Activated CD4-positive, alpha-beta T cell treated with anti-CD3 and anti-CD28 coated beads, Interleukin-2, amount 50 U/mL, for 1 hour (primary cell): ENCODE measurements at places on chromosomes 16 and 17.
A peak's percentile ranks its signal among the peaks of the same experiment; 100 is the strongest.

DNA sequence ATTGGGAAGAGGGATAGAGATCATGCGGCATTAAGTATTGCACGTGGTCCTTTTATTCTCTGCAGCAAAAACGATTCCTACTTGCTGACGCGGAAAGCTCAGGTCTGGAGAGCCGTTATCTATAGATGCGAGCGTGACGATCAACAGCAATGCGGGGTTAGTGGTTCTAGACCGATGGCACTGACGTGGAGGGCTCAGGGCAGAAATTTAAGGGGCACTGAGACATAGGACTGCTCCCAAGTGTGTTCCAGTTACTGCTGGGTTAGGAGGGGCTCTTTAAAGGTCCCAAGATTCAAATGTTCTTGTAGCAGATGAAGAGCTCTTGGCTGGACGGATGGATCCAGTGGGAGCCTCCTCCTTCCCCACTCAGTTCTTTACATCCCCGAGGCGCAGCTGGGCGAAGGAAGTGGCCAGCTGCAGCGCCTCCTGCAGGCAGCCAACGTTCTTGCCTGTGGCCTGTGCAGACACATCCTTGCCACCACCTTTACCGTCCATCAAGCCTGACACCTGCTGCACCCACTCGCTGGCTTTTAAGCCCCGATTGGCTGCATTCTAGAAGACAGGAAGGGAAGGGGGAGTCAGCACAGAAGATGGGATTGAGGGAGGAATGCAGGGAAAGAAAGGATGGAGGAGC, 732 bp upstream of the EXOSC6 start:
- DNase-seq: no peak

DNA sequence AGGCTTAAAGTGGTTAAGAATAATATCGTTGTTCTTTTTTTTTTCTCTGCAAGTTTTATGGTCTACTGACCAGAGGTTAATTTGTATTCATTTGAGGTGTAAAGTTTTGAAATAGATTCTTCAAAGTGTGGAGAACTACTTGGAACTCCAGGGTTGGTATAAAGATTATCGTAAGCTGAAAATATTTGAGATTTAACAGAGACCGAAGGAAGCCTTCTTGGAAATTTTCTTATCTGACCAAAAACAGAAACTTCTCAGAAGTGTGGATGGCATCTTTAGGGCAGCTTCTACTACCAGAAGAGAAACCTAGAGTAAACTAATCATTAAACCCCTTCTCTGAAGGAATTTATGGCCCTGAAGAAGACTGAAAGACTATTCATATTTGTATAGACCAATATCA, 206.8 kb upstream of the MON1B start:
- DNase-seq: no peak

- DNase-seq: no peak
These were observed 23.4 kb downstream of the NMRAL1 start for GRCh38 chr16:4450931-4451519.

GRCh38 chr16:1354815-1355540, 3.2 kb downstream of the GNPTG start:
- DNase-seq: no peak

GRCh38 chr17:41343029-41343428, 7.6 kb downstream of the KRT33A start:
- no peak for DNase-seq

DNA sequence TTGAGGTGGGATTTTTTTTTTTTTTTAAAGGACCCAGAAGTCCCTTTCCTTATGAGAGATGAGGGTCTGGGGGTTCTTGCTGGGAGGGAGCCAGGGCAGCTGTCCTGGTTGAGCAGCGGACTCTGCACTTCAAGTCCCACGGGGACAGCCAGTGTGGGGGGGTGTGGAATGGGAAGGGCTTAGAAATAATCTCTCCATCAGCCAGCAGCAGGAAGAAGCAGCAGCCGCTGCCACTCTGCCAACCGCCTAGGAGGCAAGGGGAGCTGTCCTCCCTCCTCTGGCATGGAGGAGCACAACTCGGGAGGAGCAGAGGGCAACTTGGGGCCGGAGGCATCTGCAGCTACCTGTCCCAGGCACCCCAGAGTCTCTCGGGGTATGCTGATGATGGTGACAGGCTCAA, at the start of gene KCNG4:
Gene KCNG4, minus strand, starts transcription at position 104 of the 400 bp plus-strand sequence. CDS start 2,527 bp downstream, outside the sequence.
- DNase-seq: no peak

GRCh38 chr16:372302-372983, 2.1 kb upstream of the MRPL28 start:
- no peak for DNase-seq

DNA sequence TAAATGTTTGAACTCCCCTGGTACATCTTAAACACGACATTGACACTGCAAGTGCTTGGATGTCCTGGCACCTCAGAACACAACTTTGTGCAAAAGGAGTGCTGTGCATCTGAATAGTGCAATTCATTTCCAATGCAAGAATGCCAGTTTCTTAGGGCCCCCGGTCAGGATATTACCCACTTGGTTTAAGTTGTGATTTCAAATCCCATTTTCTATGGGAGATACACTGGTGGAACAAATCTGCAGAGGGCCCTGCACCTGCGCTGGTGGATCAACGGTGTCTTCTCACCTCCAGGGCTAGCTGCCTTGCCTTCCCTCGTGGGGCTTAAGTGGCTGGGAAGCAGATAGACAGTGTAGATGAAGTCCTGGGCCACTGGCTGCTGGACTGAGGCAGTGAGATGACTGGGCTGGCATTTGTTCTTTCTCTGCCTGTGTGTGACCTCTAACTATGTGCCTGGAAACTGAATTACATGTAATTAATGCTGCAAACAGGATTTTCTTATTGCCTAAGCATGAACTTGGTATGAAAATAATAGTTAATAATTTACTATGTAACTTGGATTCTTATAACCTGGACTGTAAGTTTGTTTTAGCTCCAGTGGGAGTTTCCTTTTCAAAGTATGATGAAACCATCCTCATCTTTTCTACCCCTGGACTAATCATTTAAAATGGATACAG, 20.9 kb downstream of the HAPSTR1 start:
- DNase-seq: no peak

DNA sequence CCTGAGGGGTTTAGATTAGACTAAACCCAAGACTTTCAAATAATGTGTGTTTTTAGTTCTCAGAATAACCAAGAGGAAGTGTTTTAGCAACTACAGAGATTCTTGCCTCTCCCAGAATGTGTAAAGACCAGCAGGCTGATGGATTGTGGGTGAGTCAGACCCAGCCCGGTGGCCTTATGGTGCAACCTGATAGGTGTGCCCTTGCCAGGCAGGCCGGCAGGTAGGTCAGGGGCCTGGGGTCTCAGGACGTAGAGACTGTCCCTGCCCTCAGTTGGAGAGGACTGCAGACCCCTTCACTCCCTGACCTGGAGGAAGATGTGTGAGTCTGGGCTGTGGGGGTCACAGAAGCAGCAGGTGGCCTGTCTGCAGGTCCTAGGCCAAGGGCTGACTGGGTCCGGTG, 47.2 kb upstream of the ACSF3 start:
- no peak for DNase-seq

DNA sequence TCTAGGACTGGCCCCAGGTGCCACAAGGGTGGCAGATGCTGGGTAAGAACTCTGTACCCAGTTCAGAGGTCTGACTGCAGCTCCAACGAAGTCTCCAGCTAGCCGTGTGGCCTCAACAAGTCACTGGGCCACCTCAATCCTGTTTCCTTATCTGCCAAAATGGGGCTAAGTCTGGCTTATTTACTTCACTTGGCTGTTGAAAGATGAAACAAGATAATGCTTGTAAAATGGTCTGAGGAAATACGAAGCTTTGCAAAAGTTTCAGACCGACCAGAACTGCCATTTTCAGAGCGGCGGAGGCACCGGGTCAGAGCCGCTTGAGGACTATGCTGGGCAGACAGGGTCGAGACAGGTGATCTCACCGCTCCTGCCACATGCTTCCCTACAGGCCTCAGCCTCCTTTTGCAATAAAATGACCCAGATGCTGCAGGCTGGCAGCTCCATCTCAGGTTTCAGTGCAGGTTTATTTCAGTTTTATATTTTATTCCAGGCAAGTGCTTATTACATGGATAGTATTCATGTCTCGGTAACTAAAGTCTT, 17.2 kb downstream of the MNT start:
- DNase-seq: no peak

DNA sequence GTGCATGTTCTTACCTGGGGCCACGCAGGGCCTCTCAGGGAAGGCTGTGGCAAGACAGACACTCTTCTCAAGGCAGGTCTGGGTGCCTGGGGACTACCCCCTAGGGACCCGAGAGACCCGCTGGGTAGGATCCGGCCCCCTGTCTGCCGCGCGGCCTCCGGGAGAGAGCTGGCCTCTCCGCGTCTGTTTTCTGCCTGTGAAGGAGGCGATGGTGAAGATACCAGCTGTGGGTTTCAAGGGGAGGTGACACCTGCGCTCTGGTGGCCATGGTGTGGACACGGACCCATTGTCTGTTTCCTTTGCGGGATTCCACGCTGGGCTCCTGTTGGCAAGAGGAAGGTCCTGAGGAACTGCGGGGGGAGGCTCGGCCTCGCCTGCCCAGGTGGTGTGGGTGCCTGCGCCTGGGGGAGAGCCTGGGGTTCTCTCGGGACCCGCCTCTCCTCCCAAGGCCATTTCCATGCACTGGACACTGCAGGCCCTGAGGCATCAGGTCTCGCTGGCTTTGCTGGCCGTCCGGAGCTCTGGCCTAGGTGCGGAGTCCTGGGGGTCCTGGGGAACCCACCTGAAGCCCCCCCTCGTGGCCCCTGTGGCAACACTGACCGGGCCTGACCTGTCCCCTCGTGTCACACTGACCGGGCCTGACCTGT, 12.2 kb upstream of the METRNL start:
- DNase-seq: no peak

- no peak for DNase-seq
These were observed 145.3 kb upstream of the LHX1 start for GRCh38 chr17:36791942-36792475.

GRCh38 chr17:61834610-61835009, 28.7 kb downstream of the BRIP1 start:
- no peak for DNase-seq

DNA sequence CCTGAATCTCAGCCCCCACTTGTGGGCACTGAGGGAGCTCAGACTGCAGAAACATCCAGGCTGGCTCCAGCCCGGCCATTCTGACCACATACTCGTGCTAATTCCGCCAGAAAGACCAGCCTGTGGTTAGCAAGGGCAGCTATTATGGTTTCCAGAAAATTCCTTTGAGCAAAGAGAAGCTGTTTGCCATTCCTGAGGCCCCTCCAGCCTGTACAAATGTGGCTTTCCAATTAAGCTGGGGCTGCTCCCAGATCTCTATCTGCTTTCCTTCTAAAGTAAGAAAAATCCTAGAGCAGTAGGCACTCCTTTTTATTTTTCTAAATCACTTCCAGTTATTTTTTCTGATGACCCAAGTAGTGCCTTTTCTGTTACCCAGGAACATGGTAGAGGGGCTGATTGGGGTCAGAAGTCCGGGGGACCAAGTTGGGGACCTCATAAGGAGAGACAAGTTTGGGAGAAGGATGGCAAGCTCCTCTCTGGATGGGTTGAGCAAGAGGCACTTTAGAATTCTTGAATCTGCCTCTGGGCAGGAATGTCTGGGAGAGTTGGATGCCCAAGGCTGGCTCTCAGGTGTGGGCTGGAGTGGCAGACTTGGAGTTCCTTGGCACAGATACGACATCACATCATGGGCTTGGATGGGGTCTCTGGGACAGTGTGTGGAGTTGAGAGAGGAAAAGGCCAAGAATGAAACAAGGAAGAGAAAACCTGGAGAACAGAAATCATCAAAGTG, 83.3 kb upstream of the TNRC6C start:
- DNase-seq: no peak

DNA sequence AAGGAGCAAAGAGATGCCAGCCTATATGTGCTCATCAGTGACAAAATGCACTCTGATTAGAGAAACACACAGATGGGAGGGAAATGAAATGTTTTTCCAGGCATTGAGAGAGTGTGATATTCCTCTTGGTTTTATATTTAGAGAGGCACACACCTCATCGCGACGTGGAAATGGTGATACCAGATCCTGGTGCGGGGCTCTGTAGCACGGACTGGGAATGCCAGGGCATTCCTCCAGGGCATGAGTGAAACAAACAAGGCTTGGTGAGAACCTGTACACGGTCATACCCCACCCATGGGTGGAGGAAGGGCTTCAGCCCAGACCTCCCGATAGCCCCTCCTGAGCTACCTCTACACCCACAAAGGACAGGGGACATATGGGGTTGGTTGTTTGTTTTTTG, 280.2 kb downstream of the C16orf95 start:
- DNase-seq: no peak

GRCh38 chr16:68978303-68978954, 127.0 kb upstream of the HAS3 start:
- DNase-seq: no peak

DNA sequence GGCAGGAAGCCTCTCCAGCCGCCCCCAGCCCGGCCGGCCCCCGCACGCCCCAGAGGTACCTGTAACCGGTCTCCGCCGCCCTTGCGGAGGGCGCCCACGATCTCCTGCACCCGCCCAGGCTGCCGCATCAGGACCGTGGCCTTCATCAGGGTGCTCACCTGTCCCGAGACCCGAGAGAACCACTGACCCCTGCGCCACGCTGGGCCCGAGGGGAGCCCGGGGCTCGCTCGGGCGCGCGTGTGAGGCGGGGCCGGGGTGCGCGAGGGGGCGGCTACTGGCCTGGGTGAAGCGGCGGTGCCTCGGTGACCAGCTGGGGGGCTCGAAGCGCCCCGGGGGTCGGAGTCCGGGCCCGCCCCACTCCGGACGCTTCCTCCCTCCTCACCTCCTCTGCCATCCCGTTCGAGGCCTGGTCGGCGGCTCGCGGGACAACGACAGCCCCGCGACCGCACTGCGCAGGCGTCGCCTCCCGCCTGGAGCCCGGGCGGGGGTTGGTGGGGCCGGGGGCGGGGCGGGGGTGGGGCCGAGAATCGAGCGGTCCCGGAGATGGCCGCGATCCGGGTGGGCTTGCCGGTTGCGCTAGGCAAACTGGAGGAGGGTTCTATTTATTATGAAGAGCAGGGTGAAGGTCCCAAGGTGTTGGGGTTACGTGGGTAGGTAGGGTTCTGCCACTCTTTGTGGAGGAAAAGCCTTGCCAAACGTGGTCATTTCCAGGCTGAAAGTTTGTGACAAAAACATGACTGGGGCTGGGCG, at the start of gene NT5C3B:
Gene NT5C3B, minus strand, starts transcription at position 433 of the 750 bp plus-strand sequence. Its CDS starts 39 bp downstream, at position 394.
- DNase-seq: peak; percentile 38

GRCh38 chr17:41345992-41346391, 4.6 kb downstream of the KRT33A start:
- no peak for DNase-seq

- no peak for DNase-seq
These were observed 209.9 kb downstream of the PRKCB start for GRCh38 chr16:24045641-24046040.

- no peak for DNase-seq
These were observed 31.6 kb downstream of the EFCAB5 start for GRCh38 chr17:29973005-29973404.

DNA sequence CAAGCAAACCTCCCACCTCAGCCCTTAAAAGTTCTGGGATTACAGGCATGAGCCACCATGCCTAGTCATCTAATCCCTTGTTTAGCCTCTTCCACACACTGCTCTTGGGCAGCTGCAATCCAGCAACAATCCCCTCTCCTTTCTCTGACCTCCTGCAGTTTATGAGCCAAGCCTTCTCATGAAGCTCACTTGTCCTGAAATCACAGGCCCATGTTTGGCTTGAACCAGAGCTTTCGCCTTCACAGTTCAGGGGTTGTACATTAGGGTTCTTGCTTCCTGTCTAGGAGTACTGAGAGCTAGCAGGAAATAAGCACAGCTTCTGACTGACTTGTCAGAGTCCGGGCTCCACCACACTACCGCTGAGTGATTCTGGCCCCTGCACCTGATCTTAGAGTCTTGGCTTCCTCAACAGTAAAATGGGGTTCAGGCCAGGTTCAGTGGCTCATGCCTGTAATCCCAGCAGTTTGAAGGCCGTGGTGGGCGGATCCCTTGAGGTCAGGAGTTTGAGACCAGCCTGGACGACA, 16.3 kb downstream of the ERAL1 start:
- peak; percentile 21 for DNase-seq
